Activated CD4-positive, alpha-beta T cell treated with anti-CD3 and anti-CD28 coated beads, Interleukin-2, amount 50 U/mL, for 1 hour (primary cell): ENCODE measurements at places on chromosomes 4 and X.
A peak's percentile ranks its signal among the peaks of the same experiment; 100 is the strongest.

DNA sequence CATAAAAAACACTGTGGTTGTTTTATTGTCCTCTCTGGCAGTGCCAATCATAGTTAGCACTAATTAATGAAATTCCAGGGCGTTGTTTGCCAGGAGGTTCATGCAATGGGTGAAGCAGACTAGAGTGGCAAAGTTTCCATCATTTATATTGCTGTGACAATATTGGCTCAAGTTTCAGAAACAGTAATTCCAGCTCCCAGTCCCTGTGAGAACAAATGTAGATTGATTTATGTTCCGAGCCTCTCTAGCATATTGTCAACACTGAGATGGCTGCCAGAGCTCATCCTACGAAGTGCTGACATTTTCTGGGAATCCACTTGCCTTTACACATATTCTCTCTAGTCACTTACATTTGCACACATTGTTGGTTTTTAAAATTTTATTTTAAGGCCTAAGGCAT lies 440.0 kb upstream of the IGFBP7 start:
- DNase-seq: no peak

DNA sequence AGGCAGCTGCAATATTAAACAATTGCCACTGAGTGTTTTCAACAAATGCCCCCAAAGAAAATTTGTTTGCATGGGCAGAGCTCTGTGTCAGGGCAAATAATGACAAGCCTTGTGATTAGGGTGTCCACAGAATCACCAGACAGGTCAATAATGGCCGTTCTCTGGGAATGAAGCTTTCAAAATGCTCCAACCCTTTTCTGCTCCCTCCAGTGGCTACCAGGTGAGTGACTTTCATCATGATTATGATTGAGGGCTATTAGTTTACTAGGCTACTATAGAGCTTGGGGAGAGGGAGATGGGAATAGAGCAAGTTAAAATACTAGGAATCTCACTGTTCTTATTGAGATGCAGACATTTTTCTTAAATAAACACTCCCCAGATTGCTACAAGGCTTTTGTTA lies 23.5 kb downstream of the IRS4 start:
- no peak for DNase-seq

DNA sequence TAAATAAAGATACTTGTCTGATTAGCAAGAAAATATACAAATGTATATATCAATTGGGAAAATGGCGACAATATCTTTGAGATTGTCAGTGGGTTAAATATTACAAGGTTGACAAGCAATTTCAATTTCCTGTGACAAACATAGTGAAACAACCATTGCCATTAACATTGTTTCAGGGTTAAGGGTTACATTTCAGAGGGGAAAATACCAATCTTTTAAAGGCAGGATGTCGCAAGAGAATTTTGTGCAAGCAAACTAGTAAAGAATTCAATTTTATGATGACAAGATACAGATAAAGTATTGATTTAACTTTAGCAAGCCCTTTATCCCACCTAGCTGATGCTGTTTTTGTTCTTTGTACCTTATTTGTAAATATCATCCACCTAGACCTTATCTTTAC lies 305.8 kb upstream of the GRIA3 start:
- no peak for DNase-seq

- no peak for DNase-seq
Measured at GRCh38 chrX:129696463-129697155, 41.9 kb upstream of the APLN start.

DNA sequence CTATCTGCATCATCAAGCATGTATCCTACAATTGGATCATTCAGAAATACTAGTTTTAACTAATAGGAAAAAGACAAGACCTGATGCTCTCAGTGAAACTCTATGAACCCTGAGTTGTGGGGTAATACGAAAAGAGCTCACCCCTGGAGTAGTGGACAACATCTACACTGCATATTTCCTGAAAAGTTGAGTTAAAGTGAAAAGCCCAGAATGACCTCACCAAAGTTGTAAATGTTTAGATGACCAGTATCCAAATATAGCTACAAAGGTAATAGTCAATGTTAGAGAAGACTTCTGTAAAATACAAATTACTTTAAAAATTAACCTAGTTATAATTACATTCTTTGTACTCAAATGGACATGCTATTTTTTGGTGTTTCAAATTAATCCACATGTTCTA lies 52.8 kb upstream of the SRPX start:
- no peak for DNase-seq

GRCh38 chr4:89308161-89308500 lies 531 bp upstream of the GPRIN3 start:
- DNase-seq: no peak

DNA sequence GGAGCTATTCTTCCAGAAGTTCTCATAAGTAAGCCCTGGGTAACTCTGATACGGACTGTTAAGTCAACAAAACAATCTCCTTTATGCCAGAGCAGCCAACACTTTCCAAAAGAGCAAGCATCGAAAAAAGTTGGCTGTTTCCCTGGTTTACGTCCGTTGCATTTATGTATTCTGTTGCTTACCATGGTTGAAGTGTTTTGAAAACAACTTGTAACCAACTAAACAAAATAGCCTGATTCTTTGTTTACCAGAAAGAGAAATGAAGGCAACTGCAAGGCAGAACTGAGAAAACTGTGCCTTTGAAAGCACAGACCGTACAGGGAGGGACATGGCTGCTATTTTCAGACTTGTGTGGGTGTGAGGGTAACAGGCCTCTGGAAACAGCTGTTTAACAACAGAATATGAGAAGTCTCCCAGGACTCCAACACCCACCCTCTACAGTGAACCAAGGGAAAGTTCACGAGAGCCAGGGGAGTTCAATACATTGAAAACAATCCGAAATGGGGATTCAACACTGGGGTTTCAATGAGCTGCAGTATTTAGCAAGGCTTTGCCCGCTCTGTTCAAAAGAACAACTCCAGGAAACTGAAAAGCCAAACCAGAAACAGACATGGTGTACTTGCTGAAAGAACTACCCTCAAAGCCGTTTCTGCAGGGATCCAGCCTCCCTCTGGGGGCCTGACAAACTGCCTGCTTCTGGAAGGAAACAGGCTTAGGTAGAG lies 95.8 kb upstream of the EGFL6 start:
- DNase-seq: peak; percentile 1
